ENCODE measurements at places on chromosomes 11 and 22.

DNA sequence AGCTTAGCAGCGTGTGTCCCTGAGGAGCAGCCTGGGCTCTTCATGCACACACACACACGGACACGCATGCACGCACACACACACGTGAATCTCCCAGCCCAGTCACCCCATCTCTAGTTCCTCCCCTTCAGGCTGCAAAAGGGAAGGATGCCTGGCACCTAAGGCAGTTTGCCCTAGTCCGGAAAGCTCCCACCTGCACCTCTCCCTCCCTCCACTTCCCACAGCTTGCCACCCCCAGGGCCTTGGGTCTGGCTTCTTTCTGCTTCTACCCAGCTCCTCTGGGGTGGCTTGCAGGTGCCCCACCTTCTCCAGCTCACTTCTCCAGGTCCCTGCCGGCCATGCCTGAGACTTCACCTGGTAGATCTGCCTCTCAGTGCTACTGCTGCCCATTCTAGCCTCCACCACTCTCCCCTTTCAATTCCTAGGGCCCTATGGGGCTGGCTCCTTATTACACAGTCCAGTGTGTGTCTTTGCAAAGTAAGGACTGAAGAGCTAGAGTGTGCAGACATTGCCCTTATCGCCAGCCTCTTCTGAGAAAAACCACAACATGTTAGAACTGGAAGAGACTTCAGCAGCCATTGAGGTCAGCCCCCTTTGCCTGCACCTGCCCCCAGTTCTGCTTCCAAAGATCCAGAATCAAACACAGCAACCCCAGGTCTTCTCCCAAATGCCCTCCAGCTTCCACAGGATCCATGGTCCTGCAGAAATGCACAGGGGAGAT, 33.5 kb upstream of the CHST1 start:
- no peak for DNase-seq

DNA sequence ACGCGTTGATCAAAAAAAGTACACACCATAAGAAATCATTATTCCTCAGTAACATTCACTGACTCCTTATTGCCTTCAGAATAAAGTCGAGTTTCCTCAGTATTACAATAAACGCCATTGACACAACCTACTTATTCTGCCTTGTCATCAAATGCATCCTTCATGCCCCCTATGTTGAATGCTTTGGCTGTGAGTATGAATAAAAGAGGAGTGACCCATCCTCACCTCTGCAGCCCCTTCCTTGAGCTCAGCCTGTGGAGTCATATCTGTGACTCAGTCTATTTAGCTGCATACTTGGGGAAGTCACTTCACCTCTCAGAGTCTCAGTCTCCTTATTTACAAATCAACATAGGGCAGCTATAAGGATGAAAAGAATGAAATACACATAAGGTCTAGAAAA, 65.1 kb downstream of the USP35 start:
- DNase-seq, result peak; percentile 76

GRCh38 chr22:18927573-18927972, 8.5 kb downstream of the PRODH start:
- no peak for DNase-seq

DNA sequence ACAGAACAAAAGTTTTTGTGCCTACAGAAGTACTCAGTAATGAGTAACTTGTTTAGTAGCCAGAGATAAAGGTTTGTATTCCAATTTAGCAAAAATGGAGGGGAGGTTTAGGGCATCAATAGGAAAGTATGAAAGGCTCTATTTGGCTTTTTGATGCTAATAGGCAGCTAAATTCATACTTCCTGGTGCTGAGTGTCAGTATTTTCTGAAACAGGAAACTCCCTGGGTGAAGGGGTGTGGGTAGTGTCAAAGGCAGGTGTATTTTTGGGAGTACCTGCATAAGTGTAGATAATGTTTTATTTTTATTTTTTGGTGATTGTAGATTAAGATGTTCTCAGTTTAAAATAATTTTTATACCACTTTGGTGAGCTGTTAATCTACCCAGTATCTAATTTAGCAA, 29.3 kb upstream of the MMP7 start:
- no peak for DNase-seq

DNA sequence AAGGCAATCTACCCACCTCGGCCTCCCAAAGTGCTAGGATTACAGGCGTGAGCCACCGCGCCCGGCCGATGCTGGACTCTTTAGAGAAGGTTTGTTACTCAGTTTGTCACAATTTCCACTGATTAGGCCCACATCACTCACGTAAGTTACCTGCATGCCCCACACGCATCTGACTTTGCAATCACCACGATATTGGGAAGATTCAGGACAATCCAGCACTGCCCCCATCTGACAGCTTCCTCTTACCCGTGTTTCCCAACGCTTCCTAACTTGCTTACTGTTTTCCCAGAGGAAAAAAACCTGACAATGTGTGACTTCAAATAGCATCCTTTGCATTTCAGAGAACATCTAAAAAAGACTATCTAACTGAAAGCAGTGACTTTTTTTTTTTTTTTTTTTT, 21.8 kb upstream of the EIF3M start:
- DNase-seq, result no peak

GRCh38 chr22:21102659-21103267, 57.0 kb downstream of the LRRC74B start:
- DNase-seq, result peak; percentile 42

DNA sequence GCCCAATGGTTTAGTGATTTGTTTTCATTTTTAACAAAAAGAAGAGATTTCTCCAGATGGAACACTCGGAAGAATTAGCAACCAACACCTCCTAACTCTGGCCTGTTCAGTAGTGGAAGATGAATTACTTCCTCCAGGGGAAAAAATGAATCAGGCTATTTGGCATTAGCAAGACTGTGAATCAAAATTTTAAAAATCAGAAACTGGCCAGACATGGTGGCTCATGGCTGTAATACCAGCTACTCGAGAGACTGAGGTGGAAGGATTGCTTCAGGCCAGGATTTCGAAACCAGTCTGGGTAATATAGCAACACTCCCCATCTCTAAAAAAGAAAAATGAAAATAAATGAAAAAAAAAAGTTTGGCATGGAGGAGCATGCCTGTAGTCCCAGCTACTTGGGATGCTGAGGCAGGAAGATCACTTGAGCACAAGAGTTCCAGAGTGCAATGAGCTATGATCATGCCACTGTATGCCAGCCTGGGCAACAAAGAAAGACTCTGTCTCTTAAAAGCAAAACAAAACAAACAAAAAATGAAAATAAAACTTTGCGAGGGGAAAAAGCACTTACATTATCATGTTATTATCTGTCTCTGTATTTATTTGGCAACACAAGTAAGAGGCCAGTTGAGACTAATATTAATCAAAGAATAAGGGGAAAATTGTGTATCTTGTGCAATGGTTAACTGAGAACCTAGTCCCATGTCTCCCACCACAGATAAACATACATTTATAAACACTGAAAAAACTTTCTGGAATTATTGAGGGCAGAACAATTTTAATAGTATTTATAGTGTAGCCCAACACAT, 796.3 kb upstream of the ANO3 start:
- DNase-seq, result no peak

DNA sequence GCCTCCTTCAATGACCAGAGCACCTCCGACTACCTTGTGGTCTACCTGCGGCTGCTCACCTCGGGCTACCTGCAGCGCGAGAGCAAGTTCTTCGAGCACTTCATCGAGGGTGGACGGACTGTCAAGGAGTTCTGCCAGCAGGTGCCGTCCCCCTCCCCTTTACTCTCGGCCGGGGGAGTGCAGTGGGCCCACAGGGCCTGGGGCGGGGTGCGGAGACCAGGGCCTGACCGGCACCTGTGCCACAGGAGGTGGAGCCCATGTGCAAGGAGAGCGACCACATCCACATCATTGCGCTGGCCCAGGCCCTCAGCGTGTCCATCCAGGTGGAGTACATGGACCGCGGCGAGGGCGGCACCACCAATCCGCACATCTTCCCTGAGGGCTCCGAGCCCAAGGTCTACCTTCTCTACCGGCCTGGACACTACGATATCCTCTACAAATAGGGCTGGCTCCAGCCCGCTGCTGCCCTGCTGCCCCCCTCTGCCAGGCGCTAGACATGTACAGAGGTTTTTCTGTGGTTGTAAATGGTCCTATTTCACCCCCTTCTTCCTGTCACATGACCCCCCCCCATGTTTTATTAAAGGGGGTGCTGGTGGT, 11.0 kb downstream of the OTUB1 start:
- no peak for DNase-seq

DNA sequence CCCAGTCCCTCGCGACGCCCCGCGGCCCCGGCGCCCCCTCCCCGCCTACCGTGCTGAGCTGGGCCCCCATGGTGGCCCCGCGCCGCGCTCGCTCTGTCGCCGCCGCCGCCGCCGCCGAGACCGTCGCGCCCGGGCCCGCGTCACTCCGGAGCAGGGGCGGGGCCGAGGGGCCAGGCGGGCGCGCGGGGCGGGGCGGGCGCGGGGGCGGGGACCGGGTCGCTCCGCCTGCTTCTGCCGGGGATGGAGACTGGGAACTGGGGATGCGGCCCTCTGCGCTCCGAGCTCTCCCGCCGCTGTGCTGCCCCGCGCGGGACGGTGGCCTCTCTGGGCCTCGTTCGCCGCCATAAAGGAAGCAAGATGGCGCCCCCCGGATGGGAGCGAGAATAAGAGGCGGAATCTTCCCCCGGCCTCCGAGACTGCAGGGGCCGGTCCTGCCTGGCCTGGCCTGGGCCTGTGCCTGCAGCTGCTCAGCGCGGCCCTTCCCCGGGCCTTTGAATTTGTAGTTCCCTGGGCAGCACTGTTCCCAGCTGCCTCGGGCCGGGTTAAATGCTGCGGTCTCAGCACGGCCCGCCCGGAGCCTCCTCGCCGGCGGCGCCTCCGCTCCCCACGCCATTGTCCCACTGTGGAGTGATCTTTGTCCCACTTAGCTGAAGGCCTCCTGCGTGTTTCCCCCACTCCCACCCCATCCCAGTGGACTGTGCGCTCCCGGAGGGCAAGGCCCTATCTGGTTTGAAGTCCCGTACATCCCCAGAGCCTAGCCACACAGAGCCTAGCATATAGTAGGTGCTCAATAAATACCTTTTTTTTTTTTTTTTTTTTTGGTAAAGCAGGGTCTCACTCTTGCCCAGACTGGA, at the start of gene CYB5R3:
Gene CYB5R3, minus strand, starts transcription at position 147 of the 854 bp plus-strand sequence. Its CDS starts 77 bp downstream, at position 70.
- peak; percentile 87 for DNase-seq

GRCh38 chr11:70669871-70670675, 271.7 kb downstream of the CTTN start:
- no peak for DNase-seq

DNA sequence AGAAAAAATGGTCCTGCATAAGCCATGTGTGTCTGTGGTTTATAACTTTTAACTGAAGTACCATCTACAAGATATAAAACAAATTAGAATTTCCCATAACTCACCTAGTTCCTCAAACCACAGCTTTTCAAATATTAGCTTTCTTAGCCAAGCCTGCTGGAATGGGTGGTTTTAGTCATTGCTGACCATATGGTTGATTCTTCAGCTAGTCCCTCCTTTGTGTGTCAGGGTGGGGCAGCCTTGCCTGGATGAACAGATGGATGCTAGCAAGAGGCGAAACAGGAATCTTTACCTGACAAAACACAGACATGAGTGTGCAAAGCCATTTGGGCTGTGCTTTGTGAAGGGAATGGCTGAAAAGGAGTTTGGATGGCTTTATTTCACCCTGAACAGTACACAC, 6.9 kb upstream of the B3GNT6 start:
- DNase-seq, result no peak

DNA sequence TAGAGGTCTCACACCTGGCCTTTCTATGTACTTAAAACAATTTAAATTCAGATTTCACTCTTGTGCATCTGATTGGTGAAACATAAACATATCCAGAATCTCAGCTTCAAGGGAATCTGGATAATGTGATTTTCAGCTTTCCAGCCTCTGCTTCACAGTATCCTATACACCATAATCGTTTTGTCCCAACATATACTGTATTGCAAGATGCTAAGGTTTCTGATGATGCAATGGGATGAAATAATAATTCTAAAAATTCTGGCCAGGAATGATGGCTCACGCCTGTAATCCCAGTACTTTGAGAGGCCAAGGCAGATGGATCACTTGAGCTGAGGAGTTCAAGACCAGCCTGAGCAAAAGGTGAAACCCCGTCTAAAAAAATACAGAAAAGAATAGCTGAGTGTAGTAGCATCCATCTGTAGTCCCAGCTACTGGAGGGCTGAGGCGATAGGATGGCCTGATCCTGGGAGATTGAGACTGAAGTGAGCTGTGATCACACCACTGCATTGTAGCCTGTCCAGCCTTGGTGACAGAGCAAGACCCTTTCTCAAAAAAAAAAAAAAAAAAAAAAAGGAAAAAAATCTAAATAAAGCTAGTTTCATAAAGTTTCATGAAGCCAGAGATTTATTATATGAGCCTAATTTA, 41.0 kb upstream of the CTSC start:
- DNase-seq, result no peak

DNA sequence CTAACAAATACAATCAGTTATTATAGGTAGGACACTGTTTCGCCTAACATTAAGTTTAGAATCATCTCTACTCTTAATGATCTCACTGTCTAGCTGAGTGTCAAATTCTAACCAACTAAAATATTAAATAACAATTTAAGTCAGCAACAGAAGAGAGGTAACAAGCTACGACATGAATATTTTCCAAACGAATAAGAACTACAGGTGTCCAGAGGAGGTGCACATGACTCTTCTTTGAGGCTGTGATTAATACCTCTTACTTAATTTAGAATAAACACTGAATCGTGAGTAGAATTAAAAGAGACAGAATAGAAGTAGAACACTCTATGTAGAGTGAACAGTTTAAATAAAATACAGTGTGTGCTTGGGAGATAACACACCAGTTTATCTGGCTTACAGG, 619.0 kb upstream of the ARHGAP42 start:
- no peak for DNase-seq

DNA sequence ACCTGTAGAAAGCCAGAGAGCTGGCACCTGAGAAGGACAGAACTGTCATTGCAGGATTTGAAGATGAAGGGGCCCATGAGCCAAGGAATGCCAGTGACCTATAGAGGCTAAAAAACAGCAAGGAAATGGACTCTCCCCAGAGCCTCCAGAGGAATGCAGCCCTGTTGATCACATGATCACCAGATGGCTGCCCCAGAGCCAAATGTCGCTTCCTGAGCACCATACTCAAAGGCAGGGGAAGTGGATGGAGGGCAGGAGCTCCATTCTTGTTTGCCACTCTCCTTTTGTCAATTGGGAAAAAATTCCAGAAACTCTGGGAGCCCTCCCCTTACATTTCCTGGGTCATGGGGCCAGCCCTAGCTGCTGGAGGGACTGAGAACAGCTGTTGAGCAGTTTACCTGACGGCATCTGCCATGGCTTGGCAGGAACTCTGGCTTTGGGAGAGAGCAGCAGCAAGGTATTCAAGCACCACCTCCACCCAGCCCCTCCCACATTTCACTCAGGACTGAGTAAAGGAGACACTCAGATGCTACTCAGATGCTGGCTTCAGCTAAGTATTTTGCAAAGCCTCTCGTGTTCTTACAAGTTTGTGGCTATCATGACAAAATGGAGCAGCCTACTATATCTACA, 46.9 kb downstream of the DKK3 start:
- no peak for DNase-seq

- DNase-seq, result no peak
Observed at GRCh38 chr11:32256466-32256865, 165.6 kb downstream of the RCN1 start.

- no peak for DNase-seq
Observed at GRCh38 chr22:42067671-42068251, 2.9 kb downstream of the NAGA start.

GRCh38 chr22:44586351-44586990, 88.4 kb upstream of the RTL6 start:
- no peak for DNase-seq
